ENCODE measurements at places on chromosomes 6 and 20.

GRCh38 chr6:37429352-37429750 is 3.7 kb upstream of the CMTR1 start:
- no peak for DNase-seq

GRCh38 chr6:144069506-144069905 is 25.9 kb downstream of the SF3B5 start:
- no peak for DNase-seq

DNA sequence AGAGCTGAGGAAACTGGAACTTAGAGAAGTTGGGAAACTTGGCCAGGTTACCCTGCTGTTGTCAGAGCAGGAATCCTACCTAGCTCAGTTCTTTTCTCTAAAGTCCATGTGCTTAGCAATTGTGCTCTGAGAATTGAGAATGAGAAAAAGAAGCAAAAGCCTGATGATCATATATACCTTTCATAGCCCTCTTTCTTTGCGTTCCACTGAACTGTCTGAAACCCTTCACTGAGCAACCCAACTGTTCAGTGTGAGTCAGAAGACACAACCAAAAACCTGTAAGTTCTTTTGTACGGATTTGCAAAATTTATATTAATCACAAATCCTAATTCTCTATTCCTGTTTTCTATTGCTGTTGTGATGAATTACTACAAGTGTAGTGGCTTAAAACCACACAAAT is 80.6 kb downstream of the PHF3 start:
- no peak for DNase-seq

- peak; percentile 25 for DNase-seq
Measured at GRCh38 chr20:50373674-50374286, 136.4 kb upstream of the PTPN1 start.

DNA sequence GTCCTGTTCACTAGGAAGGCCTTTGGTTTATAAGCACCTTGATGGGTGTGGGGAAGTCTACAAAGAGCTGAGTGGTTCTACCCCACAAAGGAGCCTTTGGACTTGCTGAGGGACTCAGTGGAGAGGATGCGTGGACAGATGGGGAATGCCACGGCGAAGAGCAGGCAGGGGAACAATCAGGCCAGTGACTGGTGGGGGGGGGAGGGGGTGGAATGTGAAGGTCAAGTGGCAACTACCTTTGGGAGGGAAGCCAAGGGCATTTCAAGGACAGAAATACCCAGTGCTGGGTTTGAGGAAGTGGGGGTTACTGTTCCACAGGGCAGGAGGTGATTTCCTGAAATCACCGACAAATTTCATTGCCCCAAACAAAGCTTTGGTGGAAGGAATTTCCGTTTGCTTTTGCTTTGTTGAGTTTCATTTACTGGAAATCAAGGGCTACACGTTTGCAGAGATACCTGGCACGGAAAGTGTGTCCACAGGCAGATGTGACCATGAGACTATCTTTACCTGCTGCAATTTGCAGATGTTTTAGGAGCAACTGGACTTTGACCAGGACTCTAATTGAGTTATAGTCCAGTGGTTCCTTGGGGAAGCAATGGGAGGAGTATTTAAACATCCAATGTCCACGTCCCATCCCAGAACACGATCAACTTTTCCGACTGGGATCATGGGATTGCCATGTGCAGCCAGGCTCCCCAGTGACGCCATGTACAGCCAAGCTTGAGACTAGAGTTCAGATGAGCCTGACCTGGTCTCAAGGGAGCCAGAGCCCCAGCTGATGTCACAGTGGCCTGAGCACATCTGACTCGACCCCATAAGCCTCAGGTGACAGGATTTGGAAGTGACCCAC is 8.0 kb downstream of the CST3 start:
- DNase-seq = no peak

- DNase-seq = no peak
Measured at GRCh38 chr6:158488065-158488464, 71.8 kb upstream of the TMEM181 start.

DNA sequence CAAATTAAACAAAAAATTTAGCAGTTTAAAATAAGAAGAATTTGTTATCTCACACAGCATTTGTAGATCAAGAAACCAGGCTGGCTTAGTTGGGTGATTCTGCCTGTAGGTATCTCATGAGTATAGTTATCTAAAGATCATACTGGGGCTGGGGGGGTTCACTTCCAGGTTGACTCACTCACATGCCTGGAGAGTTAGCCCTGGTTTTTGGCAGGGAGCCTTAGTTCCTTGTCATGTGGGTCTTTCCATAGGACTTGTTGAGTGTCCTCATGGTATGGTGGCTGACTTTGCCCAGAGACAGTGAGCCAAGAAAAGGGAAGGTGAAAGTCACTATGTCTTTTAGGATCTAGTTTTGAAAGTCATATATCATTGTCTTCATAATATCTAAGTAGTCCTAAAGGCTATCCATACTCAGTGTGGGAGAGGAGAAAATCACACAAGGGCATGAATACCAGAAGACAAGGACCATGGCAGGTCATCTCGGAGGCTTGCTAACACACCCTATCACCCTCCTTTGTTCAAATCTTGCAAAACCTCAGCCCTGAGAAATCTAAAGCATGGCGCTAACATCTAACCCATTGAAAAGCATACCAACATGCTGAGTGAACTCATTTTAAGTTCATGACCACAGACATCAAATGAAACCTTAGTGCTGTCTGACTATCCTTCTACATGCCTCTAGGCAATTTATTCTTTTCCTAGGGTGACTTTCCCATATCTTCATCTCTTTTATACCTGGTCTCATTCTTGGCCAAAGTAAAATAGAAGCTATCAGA is 39.2 kb downstream of the CYP24A1 start:
- DNase-seq = no peak
